COR-L47 (cell line): ENCODE measurements at places on chromosomes 7 and 10.

DNA sequence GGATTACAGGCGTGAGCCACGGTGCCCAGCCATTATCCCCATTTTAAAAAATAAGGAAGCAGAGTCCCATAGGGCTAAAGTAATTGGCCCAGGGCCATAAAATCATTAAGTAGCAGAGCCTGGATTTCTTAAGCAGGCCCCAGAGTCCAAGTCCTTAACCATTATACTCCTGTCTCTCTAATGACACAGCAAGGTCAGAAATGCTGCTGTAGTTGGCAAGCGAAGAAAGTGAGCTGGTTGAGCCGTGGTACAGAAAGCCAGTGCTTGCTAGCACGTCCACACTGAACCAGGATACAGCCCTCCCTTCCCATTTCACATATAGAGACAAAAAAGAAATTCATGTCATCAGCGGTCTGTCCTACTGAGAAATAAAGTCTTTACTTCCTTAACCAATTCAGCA lies 562.7 kb downstream of the GALNT17 start:
- DNase-seq = no peak

GRCh38 chr7:22487978-22488642 lies 11.9 kb downstream of the STEAP1B start:
- no peak for DNase-seq

GRCh38 chr10:24850727-24851296 lies 101.6 kb downstream of the PRTFDC1 start:
- DNase-seq = no peak

DNA sequence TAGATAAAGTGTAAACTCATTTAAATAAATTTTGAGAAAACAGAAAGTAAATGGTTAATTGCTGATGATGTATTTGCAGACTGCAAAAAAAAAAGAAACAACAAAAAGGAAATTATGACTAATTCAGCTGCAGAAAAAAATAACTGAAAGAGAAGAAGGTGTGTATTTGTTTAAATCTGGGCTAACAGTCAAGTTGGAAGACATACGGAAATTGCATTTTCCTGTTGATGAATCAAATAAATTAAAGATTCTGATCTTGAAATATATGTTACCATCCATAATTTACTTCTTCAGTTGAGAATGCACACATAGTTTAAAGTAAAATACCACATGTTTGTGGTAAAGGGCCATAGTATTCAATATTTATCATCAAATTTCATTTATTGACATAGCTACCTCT lies 19.3 kb upstream of the ING3 start:
- no peak for DNase-seq

DNA sequence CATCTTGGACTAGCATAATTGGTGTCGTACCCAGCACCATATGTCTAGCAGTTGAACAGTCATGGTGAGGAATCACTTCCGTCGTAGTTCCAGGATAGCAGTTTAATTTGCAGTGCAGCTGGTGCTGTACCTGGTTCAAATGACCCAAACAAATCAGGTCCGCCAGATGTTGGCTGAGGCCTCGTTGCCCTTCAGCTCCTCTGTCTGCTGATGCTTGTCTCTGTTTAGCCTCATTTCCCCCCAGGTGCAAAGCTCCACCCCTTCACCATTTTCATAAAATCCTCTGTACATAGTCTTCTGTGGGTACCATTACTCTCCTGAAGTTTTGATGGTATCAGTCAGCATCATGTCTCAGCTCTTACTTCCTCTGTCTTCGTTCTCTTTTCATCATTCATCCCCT lies 35.1 kb downstream of the UMAD1 start:
- DNase-seq = no peak

- DNase-seq = no peak
Measured at GRCh38 chr7:39507866-39508551, 58.2 kb upstream of the YAE1 start.

DNA sequence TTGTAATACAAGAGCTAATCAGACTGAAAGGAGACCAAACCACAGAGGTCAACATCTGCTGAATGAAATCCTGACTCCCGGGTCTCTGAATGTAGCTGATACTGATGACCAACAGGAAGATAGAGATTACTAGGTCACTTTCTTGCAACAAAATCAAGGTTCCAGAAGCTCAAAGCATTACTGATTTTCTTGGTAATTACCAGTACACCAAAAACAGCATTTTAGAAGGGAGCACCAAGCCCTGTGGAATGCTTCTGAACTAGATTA lies 177.7 kb downstream of the SLC25A13 start:
- DNase-seq = no peak

DNA sequence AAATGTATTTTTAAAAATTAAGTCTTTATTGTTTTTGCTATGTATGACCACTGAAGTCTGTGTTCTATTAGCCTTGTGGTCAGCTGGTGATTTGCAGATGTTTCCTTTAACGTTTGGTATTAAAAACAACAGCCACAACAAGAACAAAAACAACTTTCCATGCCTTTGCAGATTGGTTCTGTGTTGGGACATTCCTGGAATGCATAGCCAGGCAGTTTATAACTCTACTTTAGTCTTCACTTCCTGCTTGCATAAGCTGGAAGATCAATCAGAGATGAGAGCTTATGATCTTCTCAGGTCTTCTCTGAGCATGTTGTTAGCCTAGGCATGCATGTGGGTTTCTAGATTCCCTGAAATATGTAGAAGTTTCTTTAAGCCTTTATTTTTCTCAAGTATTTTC lies 58.9 kb upstream of the SEMA3C start:
- no peak for DNase-seq

- no peak for DNase-seq
Measured at GRCh38 chr7:132337450-132338080, 238.7 kb downstream of the PLXNA4 start.

DNA sequence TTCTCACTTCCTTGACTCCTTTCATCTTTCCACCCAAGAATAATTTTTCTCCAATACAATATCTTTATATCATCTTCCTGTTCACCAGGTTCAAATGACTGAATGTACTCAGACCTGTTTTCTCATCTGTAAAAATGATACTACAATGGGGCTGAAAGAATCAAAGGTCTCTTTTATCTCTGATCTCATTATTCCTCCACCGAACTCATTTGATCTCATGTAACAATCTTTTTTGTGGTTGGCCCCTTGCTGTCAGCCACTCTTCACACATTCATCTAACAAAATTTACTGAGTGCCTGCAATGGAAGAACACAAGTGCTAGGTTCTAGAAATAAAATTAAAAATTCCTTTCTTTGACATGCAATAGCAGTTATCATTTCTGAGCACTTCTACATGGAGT lies 65.0 kb downstream of the GRM8 start:
- no peak for DNase-seq

- no peak for DNase-seq
Measured at GRCh38 chr10:90858461-90858968, 676 bp upstream of the HTR7 start.

- no peak for DNase-seq
Measured at GRCh38 chr7:98418636-98419315, 17.9 kb upstream of the BAIAP2L1 start.

DNA sequence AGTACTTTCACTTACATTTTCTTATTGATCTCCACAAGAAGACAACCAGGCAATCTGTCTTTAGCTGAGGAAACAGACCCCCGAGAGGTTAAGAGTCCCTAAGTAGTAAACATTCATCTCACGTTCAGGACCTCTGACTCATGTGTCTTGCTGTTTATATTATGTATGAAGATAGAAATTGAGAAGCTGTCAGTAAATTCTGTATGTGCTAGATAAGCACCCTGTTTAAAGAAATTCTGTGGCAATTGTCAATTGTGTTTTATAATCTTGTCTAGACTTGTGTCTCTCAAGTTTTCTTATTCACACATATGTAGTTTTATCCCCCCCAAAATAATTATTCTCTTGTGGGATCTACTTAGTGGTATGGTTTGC lies 14.5 kb downstream of the ADK start:
- no peak for DNase-seq

GRCh38 chr10:124045801-124046355 lies 47.5 kb downstream of the CHST15 start:
- DNase-seq = no peak

DNA sequence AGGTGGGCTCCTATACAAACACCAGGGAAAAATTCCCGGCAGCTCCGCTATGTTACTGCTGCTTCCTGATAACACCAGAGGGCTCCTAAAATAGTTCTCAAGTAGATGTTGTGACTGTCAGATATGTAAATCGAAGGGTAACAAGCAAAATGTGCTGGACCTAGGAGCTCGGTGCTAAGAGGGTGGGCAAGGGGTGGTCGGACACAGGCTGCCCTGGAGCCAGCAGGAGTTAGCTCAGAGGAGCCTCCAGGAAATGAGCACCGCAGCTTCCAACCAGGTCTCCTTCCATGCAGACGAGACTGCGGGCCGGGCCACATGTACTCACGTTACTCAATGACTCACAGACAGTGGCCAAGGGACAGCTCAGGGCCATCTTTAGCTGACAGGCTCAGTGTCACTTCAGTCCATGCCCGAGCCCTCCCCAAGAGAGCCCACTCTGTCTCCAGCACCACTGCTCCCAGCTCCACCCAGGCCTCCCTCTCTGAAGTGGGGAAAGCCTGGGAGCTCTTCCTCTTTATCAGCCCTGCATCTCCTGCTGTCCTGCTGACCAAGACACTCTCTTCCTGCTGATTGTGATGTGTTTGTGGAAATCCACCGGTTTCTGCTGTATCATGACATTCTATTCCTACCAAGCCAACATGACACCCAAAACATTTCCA lies 37.2 kb upstream of the TMEM273 start:
- no peak for DNase-seq
